KBM-7 (cell line): ENCODE measurements at places on chromosomes 5 and 9.

- DNase-seq = peak; percentile 37
Observed at GRCh38 chr9:130713286-130713960, 19.8 kb downstream of the EXOSC2 start.

DNA sequence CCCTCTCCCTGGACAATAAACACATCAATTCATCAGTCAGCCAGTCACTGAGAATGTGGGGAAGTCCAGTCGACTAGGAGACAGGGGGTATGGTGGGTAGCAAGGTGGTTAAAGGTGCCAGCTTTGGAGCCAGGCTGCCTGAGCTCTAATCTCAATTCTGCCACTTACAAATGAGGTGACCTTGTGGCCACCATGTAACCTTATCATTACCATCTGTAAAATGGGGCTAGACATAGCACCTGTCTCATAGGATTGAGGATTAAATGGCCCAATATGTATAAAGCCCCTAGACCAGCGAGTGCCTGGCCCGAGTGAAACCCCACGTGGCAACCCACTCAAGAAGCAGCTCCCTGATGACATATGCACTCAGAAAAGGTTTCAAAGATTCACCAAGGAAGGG lies 73.3 kb upstream of the TBC1D2 start:
- DNase-seq = no peak

- no peak for DNase-seq
Observed at GRCh38 chr9:34507556-34507955, 15.2 kb downstream of the ENHO start.

DNA sequence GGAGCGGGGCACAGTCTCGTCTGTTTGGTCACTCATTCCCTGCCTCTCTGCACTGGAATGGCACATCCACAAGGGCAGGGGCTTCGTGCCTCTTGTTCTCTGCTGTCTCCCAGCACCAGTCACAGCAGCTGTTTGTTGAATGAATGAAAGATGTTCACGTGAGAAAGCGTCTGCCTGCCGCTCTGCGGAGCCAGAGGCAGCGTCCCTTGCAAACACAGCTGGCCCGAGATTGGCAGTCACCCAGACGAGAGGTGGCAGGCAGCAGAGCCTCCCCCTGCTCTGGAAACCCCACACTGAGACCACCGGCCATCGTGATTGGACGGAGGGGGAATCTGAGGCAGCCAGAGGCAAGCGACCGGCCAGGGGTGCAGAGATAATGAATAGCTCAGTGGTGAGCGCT lies 6.0 kb upstream of the FAM163B start:
- DNase-seq = no peak

DNA sequence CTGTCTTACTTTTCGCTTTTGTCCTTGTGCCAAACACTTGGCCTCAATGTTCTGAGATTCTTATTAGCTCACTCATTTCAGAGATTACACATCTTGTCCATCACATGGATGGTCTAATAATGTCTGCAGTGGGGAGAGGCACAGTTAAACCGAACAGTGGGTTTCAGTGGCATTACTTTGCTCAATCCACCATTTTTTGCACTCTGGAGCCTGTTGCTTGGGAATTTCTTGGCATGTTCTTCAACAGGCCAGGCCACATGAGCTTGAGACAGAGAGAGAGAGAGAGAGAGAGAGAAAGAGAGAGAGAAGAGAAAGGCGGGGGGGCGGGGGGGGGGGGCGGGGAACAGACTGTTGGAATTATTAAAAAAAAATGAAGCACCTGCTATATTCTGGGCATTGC lies 1327.8 kb upstream of the WWC1 start:
- DNase-seq = no peak

DNA sequence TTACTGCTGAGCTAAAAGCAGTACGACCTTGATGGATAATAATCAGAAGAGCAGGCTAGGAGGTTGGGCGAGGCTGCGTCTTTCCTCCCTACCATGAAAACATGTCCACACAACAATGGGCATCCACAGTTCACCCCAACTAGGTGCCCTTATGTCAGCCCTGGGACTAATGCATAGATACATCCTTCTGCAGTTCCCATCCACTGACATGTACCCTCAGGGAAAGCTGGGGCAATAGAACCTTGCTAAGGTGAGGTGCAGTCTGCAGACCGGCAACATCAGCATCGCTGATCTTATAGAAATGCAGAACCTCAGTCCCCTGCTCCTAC lies 697 bp upstream of the PRUNE2 start:
- DNase-seq = no peak

DNA sequence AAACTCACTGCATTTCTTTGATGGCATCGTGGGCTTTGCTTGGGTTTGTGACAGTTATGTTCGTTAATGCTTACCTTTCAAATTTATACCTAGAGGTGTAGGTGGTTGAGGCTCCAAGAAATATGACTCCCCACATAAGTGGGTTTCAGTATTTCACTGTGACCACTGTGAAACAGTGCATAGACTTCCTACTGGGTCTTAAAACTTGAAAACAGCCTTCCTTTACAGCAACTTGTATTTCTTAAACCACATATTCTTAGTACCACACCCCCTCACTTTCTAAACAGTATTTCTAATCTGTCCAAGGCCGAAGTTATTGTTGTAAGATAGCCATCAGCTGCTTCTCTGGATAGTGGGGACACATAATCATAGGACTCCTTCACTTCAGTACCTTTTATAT lies 48.3 kb downstream of the TMEFF1 start:
- no peak for DNase-seq

DNA sequence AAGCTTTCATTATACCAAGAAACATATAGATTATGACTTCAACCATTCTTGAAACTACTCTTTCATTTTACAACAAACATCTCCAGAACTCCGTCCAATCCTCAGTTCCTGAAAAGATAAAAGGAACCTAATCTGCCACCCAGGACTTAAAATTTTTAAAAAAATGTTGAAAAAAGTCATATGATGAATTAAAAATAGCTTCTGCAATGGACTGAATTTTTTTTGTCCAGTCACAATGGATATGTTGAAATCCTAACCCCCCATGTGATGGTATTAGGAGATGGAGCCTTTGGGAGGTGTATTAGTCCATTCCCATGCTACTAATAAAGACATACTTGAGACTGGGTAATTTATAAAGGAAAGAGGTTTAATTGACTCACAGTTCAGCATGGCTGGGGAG lies 2.7 kb upstream of the ALDH1A1 start:
- no peak for DNase-seq

DNA sequence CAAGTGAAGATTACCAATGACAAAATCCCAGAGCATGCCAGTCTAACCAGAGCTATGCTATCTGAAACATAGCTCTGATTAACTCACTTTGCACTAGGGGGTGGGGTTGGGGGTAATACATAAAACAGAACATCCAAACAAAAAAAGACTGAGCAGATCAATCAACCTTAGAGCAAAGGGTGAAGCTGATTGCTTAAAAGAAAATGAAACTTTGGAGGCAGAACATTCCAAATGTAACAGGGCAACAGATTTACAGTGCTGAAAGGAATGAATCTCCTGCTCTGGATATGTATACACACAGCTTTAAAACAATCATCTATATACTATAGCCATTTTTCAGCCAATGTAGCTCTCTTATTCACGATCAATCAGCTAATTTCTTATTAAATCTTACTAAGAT lies 4.9 kb downstream of the IL6ST start:
- no peak for DNase-seq

GRCh38 chr5:168482361-168482760 lies 3.9 kb upstream of the RARS1 start:
- no peak for DNase-seq

DNA sequence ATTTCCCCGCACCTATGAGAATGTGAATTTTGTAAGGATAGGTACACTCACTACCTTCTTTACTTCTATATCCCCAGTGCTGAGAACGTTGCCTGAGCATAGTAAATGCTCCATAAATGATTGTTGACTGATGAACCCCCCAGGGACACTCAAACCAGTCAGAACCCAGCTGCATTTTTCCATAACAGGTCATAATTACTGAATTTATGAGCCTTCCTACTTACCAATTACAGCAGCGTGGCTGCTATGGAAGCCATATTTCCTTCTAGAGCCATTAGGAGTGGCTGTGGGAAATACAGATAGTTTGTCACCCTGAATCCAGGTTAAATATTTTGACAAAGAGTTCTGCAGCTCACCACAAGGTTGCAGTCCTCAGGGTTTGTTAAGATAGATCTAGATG lies 135.0 kb downstream of the TAF11L14 start:
- no peak for DNase-seq

DNA sequence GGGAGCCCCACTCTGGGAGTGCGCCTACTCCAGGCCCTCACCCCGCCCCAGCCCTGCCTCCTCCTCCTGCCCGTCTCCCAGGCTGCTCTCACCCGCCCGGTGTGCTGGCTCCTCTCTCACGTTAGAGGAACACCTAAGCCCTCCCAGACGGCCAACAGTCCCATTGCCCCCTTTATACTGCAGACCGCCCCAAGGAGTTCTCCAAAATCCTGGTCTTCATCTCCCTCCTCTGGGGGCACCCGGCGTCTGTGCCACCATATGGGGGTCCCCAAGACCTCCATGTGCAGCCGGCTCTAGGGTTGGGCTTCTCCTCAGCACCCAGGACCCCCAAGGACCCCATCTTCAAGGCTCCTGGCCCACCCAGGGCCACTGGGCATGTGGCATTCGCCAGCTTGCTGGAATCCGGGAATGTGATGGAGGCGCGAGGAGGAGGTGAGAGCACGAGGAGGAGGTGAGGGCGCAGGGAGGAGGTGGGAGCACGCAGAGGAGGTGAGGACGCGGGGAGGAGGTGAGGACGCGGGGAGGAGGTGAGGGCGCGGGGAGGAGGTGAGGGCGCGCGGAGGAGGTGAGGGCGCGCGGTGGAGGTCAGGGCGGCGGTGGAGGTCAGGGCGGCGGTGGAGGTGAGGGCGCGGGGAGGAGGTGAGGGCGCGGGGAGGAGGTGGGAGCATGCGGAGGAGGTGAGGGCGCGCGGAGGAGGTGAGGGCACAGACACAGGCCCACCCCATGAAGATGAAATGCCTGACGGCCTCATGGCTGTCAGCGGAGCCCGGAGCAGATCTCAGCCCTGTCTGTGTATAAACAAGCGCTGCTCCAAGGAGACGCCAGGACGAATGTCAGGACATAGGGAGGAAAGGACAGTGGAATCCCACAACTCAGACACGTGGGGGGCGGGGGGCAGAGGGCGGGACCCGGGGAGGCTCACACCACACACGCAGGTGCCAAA lies 41.2 kb downstream of the EXD3 start:
- DNase-seq = no peak

DNA sequence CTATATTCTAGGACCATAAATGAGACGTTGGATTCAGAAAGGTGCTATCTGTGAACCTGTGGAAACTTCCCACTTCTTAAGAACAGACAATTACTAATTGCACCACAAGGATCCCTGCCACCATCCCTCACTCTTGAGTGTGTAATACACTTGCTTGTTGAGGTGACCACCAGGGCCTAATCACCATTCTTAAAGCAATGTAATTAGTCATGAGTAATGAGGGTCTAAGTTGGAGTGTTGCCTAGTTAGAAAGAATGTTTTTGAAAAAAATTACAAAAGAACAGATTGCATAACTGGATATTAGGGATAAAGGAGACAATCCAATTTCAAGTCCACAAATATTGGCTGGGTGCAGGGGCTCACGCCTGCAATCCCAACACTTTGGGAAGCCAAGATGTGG lies 56.9 kb upstream of the TRIO start:
- no peak for DNase-seq

DNA sequence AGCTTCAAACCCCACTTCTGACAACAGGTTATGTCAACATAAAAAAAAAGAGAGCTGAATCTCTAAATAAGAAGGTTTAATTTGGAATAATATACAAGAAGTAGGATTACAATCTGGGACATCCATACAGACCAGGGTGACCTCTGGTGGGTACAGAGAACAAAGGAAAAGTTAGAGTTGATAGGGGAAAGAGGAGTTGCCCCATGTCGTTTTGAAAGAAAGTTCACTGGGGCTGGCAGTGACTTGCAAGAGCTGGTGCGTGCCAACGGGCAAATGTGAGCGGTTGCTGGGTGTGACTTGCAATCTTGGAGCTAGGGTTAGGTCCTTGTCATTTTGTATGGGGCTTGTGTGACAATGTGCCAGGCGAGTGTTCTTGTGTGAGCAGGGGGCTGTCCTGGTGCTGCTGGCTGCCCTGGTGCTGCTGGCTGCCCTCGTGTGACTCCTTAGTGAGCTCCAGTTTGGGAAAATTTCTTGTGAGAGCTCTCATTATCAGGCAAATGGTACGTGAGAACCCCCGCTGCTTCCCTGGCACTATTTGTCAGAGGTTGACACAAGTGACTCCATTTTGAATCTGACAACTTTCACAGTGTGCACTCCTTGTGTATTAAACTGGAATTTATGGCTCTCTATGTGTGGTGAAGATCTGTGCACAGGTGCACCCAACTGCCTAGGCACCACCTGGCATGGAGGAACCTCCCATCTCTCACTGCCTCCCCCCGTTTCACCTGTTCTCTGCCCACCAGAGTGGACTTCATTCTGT lies 69.8 kb downstream of the UBE2QL1 start:
- no peak for DNase-seq

GRCh38 chr9:129377181-129377580 lies 199.1 kb upstream of the IER5L start:
- DNase-seq = no peak

- no peak for DNase-seq
Observed at GRCh38 chr9:32915802-32916201, 85.6 kb downstream of the APTX start.

GRCh38 chr5:59648038-59648831 lies 245.3 kb downstream of the PDE4D start:
- no peak for DNase-seq

GRCh38 chr9:94761481-94761880 lies 35.0 kb downstream of the AOPEP start:
- DNase-seq = no peak

DNA sequence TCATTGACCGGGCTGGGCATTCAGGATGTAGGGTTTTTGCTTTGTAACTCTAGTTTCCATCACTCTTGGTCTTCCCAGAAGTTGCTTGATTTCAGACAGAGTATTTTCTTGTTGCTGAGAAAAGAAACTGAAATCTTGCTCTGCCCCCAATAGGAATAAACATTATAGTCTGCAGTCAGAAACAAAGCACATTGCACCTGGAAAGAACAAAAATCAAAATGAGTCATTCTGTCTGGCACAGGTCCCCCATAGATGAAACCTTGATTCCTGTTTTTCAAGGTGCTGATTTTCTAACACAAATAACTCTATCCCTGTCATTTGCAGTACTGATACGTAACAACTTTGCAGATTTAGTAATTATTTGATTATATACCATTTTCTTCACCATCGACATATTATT lies 232.1 kb downstream of the FBXO4 start:
- no peak for DNase-seq

DNA sequence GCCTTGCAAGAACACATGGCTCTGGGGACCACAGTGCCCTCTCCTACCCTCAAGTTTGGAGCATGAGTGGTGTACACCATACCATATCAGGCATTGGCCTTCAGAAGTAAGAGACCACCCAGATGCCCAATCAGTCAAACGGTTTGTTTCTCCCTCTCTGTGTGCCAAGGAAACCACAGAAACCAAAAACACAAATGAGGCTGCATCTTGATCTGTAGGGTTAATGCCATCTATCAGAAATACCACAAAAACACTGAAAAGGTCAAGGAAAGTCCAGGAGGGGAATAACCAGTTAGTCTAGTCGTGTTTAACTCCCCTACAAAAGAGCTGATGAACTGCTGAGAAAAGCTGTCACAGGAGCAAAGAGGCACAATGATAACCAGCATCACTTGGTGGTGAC lies 78.4 kb downstream of the INSYN2B start:
- DNase-seq = no peak
